ENCODE measurements at places on chromosomes 11 and 22.
A peak's percentile ranks its signal among the peaks of the same experiment; 100 is the strongest.

DNA sequence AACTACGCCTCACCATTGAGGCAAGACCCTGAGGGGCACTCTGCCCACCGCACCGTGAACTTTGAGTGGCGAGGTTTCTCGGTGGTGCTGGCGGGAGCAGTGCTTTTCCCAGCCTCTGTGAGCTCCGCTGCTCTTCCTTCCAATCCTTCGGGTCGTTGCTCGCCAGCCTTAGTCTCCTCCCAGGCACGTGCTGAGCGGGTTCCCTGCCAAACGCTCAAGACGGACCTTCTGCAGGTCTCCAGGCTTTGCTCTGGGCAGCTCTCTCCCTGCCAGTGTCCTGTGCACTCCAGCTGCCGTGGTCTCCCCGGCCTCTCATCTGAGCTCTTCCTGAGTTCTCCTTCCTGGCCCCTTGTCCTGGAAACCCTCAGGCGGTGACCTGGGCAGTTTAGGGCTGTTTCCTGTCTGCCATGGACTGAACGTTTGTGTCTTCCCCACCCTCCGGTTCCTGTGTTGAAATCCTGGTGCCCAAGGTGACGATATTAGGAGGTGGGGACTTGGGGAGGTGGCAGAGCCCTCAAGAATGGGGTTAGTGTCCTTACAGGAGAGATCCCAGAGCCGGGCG lies 11.2 kb upstream of the MUC6 start:
- peak; percentile 19 for DNase-seq

GRCh38 chr11:126597041-126597440 lies 241.6 kb downstream of the ST3GAL4 start:
- DNase-seq: no peak

GRCh38 chr22:41062146-41062545 lies 30.2 kb upstream of the EP300 start:
- no peak for DNase-seq

GRCh38 chr11:62024936-62025486 lies 57.6 kb upstream of the FTH1 start:
- DNase-seq: no peak

- DNase-seq: peak; percentile 59
These were observed 886 bp downstream of the SHISA8 start for GRCh38 chr22:41913842-41914534.

GRCh38 chr11:20059587-20060021 lies 100.7 kb downstream of the DBX1 start:
- no peak for DNase-seq

- DNase-seq: no peak
These were observed 492.1 kb upstream of the CADM1 start for GRCh38 chr11:115996125-115996807.

DNA sequence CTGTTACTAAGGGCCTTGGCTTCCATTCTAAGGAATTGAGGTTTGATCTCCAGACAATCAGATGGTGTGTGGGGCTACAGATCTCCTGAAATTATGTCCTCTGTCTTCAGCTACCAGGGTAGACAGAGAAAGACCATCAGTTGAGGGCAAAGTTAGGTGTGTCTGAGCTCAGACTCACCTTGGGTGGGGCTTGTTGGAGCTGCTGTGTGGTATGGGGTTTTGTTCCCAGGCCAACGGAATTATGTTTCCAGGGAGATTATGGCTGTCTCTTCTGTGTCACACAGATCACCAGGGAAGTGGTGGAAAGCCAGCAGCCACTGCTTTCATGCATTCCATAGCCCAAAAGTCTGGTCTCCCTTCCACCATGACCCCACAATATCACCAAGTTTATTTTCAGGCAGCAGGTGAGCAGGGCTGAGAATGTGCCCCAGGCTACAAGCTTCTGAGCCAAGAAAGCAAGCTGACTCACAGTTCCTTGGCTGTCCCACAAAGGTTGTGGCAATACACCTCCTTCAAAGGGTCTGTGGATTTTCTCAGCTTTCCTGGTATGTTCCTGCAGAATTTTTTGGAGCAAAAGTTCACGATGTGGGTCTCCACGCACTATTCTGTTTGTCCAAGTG lies 714.9 kb downstream of the LUZP2 start:
- DNase-seq: no peak

DNA sequence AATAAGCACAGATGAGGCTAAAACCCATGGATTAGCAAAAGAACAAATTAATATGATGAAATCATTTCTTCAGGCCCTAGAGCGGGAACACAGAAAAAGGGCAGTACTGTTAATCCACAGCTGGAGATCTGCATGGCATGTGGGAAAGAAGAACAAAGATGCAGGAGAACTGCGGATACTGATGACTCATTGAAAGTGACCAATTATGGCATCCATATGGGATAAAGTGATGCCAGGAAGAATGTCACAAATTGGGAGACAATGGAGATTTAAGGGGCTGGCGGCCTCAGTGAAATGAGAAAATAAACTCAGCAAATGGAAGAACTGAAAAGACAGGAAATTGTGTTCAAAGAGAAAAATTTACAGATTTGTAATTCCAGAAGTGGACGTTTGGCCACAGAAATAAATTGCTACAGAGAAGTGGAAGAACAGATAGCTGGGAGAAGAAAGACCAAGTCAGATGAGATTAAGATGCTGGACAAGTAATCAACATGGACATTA lies 39.4 kb downstream of the SIK3 start:
- no peak for DNase-seq

- no peak for DNase-seq
These were observed 23.3 kb upstream of the PLEKHB1 start for GRCh38 chr11:73622926-73623593.

GRCh38 chr11:1150769-1151365 lies 6.9 kb upstream of the MUC5AC start:
- DNase-seq: no peak

GRCh38 chr11:5841797-5842196 lies at the start of gene OR52E6:
OR52E6 (minus strand) TSS chr11:5841897; CDS start chr11:5841897, 0 bp downstream.
- DNase-seq: no peak

- no peak for DNase-seq
These were observed 13.2 kb upstream of the TTC36 start for GRCh38 chr11:118514103-118514502.

DNA sequence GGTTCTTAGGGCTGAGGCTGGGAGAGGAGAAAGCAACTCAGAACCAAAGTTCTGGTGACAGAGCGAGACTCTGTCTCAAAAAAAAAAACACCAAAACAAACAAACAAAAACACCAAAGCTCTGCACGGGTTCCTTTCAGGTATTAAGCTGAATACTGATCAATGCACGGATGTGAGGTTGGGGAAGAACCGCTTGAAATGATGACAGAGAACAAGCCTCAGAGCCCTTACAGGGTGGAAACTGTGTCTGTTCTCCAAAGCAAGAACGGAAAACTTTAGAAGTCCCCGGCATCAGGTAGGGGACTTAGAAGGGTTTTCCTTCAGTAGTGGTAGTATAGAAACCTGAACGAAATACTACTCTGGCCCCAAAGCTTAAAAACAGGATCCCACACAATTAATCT lies 260.0 kb downstream of the TBC1D22A start:
- no peak for DNase-seq

GRCh38 chr11:98740321-98740720 lies 280.4 kb upstream of the CNTN5 start:
- DNase-seq: no peak

- DNase-seq: no peak
These were observed 11.9 kb downstream of the CD82 start for GRCh38 chr11:44577231-44577830.

GRCh38 chr11:44356351-44356750 lies 46.4 kb upstream of the ALX4 start:
- DNase-seq: no peak

All from activated T-cell treated with anti-CD3 and anti-CD28 coated beads, Interleukin-2, amount 50 U/mL, for 24 hours (primary cell).